ENCODE measurements at places on chromosomes 1 and 21.

DNA sequence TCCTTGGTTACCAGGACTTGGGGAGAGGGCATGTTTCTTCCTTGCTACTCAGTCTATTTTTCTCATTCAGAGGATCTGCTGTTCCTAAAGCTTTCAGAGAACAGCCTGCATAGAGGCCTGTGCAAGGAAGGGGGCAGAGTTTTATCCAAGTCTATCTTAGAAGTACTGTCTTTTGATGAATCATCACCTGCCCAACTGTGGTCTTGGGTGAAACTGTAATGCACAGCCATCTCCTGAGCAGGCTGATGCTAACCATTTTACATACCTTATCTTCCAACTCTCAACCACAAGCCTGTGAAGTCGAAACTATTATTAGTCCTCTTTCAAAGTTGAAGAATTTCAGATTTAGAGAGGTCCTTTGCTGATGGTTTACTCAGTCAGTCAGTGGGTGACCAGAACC, 368.0 kb downstream of the HHAT start:
- peak; percentile 68 for DNase-seq

DNA sequence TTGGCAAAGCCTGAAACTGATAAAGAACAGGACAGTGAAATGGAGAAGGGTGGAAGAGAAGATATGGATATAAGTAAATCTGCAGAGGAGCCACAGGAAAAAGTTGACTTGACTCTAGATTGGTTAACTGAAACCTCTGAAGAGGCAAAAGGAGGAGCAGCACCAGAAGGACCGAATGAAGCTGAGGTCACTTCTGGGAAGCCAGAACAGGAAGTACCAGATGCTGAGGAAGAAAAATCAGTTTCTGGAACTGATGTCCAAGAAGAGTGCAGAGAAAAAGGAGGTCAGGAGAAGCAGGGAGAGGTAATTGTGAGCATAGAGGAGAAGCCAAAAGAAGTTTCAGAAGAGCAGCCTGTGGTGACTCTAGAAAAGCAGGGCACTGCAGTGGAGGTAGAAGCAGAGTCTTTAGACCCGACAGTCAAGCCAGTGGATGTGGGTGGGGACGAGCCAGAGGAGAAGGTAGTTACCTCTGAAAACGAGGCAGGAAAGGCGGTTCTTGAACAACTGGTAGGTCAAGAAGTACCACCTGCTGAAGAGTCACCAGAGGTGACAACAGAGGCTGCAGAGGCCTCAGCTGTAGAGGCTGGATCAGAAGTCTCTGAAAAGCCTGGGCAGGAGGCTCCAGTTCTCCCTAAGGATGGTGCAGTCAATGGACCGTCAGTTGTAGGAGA, 16.3 kb downstream of the CCDC17 start:
- no peak for DNase-seq

DNA sequence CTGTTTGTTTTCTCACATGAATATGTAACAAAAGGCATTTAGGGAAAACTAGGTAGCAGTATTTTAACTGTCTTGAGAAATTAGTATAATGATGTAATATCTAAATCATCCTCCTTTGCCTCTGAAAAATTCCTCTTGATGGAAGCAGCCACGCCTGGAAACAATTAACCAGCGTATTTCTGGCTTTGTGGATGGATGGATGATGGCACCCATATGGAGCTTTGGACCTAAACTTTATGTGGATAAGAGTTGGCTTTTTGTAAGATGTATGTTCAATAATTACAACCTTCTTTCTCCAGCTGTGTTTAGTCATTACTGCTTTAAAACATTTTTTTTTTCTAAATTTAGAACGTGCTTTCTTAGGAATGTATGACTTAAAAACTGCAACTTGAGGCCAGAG, 12.7 kb downstream of the CDCA8 start:
- DNase-seq, result no peak

DNA sequence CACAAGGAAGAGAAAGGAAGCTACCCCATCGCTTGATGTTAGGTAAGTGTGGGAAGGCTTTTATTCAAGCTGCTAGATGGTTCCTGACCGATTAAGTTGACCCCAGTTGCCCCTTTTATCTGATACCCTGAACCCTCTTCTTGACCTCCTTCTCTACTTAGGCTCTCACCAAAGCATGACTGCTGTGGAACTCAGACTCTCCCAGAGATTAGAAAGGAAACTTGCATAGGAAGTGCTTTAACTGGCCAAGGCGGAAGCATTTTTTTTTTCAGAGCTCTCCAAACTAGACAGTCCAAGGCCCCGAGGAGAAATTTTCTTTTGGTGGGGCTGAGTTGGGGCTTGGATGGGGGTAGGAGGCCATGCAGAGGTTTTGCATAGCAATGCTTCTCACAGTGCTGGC, 101.3 kb upstream of the USP24 start:
- no peak for DNase-seq

DNA sequence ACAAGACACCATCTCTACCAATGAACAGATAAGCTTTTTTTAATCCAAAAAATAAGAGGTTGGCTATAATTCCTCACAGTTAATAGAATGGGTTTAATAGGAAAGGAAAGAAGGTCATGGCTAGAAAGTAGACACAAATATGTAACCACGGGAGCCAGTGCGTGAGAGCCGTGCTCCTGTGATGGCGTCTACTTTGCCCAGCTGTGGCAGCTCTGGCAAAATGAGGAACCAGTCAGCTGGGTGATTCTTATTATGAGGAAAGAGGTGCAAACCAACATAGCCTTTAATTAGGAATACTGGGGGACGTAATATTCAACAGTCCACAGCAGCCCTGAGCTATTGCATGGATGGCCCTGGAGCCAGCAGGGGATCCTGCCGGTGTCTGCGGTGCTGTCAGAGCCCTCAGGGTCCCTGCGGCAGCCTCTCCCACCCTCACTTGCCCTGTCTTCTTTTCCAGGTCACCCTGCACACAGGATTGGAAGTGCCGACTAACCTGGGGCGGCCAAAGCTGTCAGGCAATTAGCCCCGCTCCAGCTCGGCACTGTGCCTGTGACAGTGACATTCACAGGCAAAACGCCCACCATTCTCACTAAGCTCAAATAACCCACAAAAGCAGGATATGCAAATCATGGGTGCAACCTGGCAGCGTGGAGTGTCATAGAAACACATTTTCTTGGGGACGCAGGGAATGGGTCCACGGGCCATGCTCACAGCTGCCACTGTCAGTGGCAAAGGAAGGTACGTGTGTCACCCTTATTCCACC, 25.9 kb upstream of the GNPAT start:
- no peak for DNase-seq

- no peak for DNase-seq
These were observed 16.8 kb downstream of the ERRFI1 start for GRCh38 chr1:8009043-8010002.

DNA sequence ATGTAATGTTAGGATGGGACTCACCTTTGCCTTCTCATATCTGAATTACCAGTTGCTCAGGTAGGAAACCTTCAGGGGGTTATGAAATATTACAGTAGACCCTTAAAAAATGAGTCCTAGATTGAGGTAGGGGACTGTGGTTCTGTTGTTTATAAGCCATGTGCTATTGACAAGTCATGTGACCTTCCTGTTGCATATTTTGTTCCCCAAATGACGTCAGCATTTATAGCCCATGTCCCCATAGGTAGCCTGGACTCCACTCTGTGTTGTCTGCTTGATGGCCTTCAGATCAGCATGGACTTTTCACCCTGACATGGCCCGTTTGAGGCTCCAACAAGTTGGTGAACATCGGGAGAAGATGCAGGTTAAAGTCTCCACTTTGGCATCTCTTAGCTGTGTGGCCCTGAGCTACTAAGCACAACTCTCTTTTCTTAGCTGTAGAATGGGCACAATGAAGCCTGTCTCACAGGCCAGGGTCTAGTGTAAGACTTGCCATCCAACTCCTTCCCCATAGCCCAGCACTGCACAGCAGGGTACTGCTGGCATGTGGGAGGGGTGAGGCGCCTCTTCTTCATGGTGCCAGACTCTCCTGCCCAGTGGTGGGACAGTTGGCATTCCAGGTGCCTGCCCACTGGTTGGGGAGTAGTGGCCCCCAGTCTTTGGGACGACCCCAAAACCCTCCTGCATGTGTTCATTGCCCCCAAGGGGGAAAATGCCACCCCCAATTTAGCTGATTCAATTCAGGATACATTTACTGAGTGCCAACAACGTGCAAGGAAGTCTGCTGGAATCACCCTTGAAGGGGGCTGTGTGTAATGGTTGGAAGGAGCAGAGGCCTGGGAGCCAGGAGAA, 36.1 kb upstream of the TTC22 start:
- no peak for DNase-seq

DNA sequence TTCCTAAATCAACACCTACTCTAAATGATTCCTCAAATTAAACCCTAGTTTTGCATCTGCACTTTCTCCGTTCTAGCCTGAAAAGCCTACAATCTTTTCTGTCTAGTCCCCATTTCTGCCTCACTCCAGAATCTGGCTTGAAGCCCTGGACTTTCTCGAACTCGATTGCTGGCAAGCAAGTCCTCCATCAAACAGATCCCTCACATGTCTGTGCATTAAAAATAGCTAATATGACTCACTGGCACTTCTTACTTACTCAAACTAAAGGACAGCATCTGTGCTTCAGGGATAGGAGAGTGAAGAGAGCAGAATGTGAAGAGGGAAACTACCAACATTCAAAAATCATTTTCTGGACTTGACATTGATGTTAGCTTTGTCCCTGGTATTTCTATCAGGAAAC, 51.8 kb upstream of the CXADR start:
- peak; percentile 79 for DNase-seq

DNA sequence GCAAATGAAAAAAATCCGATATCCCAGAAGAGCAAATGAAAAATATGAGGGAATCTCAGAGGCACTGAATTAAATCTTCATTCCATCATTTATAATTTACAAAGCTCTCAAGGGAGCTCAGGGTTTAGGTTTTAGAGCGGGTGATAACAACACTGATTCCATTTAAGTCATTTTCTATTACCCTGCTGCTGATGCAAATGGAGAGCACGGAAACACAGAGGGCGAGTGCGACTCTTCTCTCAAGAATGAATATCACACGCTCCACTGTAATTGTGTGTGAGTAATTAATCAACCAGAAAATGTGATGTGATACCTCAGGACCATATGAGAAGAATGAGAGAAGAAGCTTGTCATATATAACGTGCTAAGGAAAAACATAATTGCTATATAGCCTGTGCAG, 22.7 kb downstream of the CHML start:
- DNase-seq, result no peak

DNA sequence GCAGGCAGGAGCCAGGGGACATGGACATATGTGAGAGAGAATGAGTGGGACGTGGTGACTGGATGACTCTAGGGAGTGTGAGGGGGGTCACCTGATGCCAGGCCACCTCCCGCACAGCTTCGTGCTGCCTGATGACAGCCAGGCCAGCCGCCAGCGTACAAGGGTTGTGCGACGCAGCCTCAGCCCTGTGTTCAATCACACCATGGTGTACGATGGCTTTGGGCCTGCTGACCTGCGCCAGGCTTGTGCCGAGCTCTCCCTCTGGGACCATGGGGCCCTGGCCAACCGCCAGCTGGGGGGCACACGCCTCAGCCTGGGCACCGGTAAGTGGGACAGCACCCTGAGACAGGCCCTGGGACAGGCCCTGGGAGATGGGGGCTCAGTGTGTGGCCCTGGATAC, 11.3 kb downstream of the SYTL1 start:
- no peak for DNase-seq

DNA sequence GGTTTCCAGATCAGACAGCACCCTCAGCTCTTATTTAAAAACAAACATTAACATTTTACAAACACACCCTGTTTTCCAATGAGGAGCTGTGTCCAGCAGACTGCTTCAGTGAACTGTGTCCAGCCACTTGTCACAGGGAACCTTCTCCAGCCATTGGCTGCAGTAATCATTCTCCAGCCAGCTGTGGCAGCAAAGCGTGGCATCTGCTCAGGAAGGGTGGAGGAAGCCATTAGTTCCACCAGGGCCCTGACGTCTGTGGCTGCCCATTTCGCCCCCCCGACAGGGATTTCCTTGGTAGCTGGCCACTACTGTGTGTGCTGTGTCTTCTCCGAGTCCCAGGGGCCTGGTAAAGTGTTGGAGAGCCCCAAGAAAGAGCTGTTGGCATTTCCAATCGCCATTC, 62.9 kb upstream of the SELENON start:
- no peak for DNase-seq

DNA sequence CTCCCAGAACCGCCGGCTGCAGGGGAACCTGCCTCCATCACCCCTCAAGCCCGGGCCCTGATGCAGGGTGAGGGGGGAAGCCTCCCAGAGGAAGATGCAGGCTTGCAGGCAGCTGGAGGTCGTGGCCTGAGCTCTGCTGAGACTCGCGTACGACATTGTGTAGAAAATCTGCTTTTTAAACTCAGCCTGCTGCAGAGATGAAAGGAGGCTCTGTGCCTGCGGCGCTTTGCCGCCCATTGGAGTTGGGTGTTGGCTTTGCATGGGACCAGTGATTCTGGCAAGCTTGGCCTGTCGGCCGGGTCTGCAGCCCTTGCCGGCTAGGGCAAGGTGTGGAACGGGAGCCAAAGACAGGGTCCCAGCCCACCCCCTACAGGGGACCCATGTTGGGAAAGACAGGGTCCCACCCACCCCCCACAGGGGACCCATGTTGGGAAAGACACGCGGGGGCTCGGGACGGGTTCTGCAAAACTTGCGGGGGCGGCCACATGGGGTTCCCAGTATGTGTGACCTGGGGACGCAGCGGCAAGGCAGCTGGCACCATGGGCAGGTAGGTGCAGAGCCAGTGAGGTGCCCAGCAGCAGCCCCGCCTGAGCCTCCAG, 55.6 kb downstream of the SLX9 start:
- no peak for DNase-seq

DNA sequence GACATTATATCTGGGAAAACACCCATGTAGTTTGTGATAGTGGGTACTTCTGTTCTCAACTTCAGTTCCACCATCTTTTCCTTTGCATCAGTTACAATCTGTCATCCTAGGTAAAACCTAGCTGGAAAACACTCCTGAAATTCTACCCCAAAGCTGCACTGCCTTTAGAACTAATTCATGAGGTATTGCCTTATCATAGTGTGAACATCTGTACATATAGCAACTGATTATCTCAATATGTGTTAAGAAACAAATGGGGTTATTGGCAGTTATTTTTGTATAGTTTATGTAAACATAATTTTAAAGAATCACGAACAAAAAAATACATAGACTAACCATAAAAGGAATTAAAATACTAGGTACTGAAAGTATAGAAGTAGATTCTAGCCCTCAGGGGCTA, 6.4 kb upstream of the NEK7 start:
- no peak for DNase-seq

- no peak for DNase-seq
These were observed 10.0 kb upstream of the NPL start for GRCh38 chr1:182779530-182779929.
